ENCODE measurements at places on chromosomes 6 and 20.

GRCh38 chr6:157760589-157761330 lies 62.3 kb upstream of the SNX9 start:
- no peak for DNase-seq

GRCh38 chr20:36818861-36819260 lies 45.3 kb upstream of the DSN1 start:
- no peak for DNase-seq

- DNase-seq, result no peak
Measured at GRCh38 chr20:64045346-64046011, 4.0 kb downstream of the SOX18 start.

DNA sequence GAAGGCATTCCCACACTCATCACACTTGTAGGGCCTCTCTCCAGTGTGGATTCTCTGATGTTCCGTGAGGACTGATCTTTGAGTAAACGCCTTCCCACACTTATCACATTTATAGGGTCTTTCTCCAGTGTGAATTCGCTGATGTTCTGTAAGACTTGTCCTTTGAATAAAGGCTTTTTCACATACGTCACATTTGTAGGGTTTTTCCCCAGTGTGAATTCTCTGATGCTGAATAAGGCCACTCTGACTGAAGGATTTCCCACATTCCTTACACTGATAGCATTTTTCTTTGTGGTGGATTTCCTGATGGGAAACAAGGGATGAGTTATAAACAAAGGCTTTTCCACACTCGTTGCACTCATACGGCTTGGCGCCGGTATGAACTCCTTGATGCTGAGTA lies 8.9 kb downstream of the ZSCAN12 start:
- no peak for DNase-seq

DNA sequence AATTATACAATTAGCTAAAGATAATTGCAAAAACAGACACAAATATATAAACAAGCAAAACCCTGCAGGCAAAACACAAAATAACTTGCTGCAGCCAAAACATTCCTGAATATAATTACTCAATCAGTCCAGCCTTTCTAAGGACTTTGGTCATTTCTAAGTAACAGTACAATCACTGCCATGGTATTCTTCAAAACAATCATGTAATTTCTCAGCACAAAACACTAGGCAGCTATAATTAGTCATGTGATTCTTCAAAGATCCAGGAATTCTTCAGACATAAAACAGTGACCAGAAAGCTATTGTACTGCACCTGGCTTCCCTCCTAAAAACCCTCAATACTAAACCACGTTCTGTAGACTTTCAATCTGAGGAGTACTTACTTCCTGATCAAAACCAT lies 881.1 kb downstream of the EPHA7 start:
- no peak for DNase-seq
